Activated CD4-positive, alpha-beta T cell treated with anti-CD3 and anti-CD28 coated beads, Interleukin-10, Interleukin-2, amounts not matched to agents 100 ng/mL and 50 ng/mL, durations not matched to agents 16 hours and 8 hours (primary cell): ENCODE measurements at places on chromosomes 16 and 17.

GRCh38 chr17:76478097-76478496, 10.7 kb downstream of the AANAT start:
- no peak for DNase-seq

DNA sequence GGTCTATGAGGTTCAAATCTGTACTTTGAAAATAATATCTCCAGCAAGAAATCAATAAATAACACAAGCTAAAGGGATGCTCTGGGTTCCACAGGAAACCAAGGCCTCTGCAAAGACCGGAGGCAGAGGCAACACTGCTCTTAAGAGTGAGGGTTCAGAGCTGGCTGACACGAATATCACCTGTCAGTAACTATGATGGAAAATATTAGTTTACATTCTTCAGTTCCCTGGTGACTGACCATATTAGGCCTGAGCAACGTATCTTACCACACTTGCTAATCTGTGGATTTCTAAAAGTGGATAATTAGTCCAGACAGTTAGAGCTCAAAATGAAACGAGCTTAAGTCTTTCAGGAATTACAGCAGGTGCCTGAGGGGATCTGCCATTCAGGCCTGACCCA, 459.3 kb downstream of the HS3ST3B1 start:
- DNase-seq = no peak

DNA sequence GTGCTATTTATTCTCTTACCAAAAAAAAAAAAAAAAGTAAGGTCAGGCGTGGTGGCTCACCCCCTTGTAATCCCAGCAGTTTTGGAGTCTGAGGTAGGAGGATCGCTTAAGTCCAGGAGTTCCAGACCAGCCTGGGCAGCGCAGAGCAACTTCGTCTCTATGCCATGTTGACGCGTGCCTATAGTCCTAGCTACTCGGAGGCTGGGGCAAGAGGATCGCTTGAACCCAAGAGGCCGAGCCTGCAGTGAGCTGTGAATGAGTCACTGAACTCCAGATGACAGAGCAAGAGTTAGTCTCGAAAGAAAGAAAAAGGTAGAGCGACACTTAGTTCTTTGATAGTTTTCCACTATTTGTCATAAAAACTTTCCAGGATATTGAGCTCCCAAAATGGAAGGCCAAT, 1.4 kb upstream of the TENT4B start:
- DNase-seq = peak; percentile 64

DNA sequence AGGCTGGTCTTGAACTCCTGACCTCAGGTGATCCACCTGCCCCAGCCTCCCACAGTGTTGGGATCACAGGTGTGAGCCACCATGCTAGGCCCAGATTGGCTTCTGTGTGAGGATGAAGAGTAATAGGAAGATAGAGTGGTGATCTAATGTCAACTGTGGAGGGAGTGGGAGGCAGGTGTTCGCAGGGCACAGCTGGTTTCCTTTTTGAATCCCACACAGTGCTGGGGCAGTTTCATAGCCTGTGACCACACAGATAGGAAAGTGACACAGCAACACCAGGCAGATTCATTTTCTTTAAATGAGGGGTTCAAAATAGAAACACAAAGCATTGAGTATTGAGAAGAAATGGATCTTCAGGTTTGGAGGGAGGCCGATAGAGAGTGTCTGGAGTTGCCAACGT, 540.3 kb downstream of the WWOX start:
- DNase-seq = peak; percentile 4

DNA sequence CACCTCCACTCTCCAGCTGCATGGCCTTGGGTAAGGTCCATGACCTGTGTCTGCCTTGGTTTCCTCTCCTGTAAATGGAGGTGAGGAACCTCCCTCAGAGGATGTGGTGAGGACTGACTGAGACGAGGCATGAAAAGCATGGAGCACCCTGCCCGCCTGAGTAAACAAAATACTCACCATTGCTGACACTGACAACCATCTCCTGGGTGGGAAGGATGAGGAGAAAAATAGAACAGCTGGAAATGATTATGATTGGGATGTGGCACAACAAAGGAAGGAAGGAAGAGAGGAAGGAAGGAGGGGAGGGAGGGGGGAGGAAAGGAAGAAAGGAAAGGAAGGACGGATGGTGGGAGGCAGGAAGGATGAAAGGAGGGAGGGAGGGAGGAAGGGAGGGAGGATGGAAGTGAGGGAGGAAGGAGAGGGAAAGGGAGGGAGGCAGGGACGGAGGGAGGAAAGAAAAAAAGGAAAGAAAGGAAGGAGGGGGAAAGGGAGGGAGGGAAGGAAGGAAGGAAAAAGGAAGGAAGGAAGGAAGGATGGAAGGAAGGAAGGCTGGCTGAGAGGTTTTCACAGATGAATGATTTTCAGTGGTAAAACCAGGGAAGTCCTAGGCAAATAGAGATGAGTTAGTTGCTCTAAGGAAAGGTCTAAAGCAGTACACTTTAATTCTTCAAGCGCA, 276.5 kb upstream of the XYLT1 start:
- no peak for DNase-seq

DNA sequence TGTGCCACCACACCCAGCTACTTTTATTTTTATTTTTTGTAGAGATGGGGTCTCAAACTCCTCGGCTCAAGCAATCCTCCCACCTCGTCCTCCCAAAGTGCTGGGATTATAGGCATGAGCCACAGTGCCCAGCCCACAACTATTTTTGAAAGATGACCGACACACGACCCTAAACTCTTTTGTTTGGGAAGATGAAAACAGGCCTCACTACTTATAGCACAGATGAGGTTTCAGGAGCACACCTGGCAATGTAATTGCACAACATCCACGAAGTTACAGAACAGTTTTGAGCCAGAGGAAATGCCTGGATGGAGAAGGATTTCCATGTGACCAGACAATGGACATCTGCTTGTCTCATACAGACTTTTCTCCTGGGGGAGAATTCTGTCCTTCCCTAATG, 43.4 kb upstream of the PRSS54 start:
- DNase-seq = no peak
